Cardiac septum (tissue), 1 donor: ENCODE measurements at places on chromosomes 7 and 10. TPM values are rescaled to one million over a fixed set of nuclear protein-coding genes. Genes with fewer than 3 reads are reported as not detected.

ZNF736 gene
- total RNA-seq = 6.8 TPM

SEMA3C gene
- total RNA-seq = 60.8 TPM

PSPH gene
- 9.7 TPM for total RNA-seq

CYP2C19 gene
- total RNA-seq = not detected

MKX gene
- total RNA-seq = 0.16 TPM

ADIRF gene
- 33.0 TPM for total RNA-seq

ADRB1 gene
- total RNA-seq = 26.4 TPM

DNA sequence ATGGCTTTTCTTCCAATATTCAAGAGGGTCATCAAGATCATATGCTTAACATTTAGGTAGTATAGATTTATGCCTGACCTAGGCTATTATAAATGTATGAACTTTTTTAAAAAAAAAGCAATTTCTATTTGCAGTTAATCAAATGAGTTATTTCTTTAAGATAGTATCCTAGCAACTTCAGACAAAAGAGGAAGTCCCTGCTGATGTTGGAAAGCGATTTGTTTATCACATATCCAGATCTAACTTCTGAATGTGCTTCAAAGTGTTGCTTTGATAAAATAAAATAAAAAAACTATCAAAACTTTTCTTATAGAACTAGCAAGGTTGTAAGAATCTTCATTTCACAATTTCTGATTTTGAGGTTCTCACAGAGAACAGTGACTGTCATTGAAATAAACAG is 401.9 kb upstream of the PHF14 start:
- no peak for DNase-seq

DNA sequence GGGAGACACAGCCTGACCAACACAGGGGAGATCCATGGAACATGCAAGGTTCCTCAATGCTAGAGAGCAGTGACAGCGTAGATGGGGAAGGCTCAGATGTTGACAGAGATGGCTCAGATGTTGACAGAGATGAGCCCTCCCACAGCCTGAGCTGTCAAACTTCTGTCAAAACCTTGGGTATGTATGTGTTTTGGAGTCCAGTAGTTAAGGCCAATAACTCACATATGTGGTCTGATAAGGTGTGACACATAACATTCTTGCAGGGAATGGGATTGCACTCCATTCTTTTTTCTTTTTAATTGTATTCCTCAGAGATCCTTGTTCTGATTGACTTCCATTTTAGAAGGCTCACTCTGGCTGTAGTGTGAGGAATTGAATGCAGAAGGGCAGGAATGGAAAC is 136.3 kb downstream of the C1GALT1 start:
- no peak for DNase-seq

DNA sequence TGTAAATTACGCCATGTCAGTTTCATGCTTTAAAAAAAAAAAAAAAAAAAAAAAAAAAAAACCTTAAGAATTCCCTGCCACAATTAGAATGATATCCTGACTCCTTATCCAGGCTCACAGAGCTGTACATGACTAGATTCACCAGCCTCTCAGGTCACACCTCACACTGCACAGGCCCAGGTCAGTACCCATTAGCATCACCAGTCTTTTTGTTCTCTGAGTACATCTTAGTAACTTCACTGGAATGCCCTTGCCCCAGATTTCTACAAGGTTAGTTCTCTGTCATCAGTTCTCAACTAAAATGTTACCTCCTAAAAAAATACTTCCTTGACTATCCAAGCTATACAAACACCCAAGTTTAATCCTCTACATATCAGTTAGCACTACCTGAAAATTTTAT is 211.0 kb downstream of the LRRN3 start:
- no peak for DNase-seq

- no peak for DNase-seq
Observed at GRCh38 chr10:82683945-82684344, 809.0 kb downstream of the NRG3 start.

DNA sequence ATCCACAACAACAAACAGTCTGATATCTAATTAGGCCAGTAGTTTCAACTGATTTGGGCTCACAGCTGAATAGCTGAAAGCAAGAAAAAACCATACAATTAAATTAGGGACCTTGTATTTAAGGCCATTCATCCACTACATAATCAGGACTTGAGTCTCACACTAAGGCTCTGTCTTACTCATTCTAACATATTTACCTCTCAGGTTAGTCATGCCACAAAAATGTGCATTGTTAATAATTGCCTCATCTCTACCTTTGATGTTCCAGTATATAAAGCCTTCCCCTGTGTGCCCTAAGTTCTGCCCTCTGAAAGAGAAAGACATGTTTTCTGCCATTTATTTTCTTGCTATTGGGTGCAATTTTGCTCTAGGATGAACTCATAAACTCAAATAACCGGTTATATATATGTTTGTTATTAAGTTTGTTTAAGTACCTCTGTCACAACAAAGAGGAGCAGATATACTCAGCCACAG is 5.3 kb upstream of the C1GALT1 start:
- no peak for DNase-seq
